ENCODE measurements at places on chromosomes 12 and 14.

DNA sequence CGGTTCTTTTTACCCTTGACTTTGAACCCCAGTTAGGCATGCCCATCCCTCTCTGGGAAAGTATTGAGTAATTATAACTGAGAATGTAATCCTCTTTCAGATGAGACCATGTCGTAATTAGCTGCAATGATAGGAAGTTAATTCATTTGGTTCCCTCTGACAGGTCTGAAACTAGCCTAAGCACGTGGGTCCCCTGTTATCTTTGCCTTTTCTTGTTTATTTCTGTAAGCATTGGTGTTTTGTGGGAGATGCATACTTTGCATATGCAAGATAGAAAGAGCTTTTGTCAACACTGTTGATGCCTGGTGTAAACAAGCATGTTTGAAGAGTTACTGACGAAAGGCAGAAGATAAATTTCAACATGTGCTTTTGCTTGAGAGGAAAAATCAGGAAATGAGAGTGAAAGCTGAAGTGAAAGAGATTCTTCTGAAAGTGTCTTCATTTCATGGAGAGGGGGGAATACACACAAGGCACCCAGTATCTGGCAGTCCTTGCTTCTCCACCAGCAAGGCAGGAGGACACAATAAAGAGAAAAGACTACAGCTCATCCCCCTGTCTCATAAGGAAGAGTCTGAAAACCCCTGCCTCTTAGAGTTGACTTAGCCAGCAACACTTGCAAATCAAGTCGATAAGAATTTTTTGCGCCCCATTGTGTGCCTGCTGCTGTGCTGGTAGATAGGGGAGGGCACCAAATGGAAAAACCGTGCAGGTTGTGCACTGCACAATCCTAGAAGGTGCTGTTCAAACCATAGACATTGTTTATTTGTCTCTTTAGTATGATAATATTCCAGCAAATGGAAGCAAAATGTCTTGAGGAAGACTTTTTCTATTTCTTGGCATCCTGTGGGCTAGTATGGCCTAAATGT lies 77.8 kb downstream of the SLC24A4 start:
- no peak for DNase-seq

GRCh38 chr14:75911883-75912282 lies 69.9 kb downstream of the TGFB3 start:
- peak; percentile 79 for DNase-seq

GRCh38 chr12:69389831-69390230 lies 30.3 kb downstream of the YEATS4 start:
- no peak for DNase-seq

GRCh38 chr12:89461190-89461589 lies 63.4 kb downstream of the GALNT4 start:
- DNase-seq, result no peak

DNA sequence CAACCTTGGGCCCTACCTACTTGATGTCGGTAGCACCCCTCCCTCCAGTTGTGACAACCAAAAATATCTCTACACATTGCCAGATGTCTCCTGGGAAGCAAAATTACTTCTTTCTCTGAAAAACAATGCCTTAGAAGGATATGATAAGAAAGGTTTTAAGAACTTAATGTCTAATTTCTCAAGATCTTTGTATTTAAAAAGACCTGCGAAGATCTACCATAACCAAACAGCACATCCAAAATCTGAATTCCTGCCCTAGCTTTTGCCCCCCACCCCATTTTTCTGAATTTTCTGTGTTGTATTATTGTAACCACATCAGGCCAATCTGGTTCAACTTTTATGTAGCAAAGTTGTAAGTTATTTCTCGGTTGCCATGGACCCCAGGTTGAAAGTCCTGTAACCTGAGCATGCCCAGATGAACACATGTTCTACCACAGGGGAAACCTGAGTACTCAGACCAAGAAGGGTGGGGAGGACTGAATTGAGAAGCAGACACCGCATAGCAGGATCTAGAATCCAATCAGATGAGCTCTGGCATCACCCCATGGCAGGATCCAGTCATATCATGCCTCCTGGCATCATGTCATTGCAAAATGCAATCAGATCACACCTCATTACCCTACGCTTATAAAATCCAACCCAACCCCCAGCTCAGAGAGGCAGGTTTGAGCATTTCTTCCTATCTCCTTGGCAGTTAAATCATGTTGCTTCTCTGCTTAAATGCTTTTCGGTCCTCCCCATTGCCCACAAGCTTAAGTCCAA lies 8.7 kb downstream of the TMEM253 start:
- DNase-seq, result no peak

DNA sequence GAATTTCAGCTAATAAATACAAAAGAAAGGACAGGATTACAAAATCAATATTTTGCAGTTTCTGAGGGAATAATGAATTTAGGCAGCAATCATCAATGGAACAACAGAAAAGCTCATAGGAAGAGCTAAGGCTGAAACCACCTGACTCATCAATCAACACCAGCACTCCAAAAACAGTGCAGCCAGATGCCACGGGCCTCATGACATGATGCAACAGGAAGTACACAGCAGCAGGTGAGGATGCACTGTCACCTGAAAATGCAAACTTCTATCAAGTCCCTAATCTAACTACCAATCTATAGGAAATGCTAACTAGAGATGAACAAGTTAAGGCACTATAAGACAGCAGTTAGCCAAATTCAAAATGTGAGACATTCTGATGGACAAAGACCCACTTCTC lies 21.7 kb downstream of the GNS start:
- no peak for DNase-seq

DNA sequence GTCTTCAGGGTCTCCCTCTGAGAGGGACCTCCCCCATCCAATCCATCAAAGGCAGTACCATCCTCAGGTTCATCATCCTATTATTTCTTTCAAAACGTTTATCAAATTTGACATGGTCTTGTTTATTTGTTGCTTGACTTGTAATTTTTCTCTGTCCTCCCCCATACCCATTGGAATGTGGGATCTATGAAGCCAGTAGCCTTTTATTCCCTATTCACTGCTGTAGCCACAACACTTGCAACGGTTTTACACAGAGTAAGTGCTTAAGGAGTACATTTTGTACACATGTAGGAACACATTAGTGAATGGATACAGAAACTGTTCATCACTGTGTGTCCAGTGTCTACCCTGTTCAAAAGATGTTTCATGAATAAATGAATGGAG lies 41.5 kb downstream of the IGF1 start:
- no peak for DNase-seq

DNA sequence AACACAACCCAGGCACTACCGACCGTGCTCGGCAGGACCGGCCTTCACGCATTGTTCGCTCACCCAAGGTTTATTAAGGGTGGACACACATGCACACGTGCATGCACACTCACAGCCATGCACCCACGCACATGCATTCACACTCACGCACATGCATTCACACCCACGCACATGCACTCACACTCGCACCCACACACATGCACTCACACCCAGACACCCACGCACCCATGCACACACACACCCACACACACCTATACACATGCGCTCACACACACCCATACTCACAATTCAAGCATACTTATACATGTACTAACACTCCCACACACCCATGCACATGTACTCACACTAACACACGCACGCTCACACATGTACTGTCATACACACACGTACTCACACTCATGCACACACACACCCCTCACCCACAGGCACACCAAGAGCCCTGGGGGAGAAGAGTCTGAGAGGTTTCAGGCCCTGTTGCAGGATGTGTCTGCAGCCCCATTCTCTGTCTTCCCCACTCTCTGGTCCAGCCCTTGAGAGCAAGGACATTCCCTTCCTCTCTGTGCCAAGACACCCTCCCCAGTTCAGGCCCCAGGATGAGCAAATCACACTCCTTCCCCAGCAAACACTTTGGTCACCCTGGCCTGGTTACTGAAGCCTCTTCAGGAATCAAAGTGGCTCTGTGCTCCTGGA lies 49.4 kb upstream of the BCL11B start:
- no peak for DNase-seq

DNA sequence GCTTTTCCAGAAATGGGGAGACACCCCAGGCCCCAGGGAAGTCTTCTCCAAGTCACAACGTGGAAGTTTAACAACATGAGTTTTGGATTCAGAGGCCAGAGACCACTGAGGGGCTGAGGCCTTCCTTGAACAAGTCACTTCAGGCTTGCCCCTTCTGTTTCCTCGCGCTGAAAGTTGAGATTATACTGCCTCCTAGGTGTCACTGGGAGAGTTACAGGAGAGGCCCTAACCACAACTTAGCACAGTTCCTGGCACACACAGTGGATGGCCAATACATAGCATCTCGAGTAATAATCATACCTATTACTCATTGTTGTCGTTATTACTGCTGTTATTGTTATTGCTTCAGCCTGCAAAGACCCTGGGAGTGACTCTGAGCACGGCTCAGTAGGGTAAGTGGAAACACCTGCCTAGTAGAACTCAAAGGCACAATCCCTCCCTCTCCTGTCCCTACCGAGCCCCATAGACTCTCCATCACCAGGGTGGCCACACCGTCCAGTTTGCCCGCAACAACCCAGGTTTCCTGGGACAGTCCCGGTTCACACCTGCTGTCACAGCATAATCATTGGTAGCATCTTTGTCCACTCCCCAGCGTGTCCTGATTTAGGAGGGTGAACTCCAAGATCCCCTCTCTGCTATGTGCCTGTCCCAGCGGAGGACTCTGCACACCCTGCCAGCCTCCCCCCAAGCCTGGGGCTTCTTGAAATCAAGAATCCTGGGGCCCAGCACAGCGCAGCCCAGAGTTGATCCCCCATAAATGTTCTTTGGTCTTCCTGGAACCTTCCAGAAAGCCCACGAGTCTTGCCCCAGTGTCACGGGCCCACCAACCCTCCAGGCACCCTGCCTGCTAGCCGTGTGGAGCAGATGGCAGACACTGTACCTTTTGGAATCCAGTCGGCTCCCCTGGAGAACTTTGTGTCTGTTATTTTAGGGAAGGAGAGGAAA lies 85.0 kb downstream of the SYNE3 start:
- DNase-seq, result peak; percentile 48

- no peak for DNase-seq
Observed at GRCh38 chr12:93763746-93764147, 86.6 kb downstream of the CRADD start.

DNA sequence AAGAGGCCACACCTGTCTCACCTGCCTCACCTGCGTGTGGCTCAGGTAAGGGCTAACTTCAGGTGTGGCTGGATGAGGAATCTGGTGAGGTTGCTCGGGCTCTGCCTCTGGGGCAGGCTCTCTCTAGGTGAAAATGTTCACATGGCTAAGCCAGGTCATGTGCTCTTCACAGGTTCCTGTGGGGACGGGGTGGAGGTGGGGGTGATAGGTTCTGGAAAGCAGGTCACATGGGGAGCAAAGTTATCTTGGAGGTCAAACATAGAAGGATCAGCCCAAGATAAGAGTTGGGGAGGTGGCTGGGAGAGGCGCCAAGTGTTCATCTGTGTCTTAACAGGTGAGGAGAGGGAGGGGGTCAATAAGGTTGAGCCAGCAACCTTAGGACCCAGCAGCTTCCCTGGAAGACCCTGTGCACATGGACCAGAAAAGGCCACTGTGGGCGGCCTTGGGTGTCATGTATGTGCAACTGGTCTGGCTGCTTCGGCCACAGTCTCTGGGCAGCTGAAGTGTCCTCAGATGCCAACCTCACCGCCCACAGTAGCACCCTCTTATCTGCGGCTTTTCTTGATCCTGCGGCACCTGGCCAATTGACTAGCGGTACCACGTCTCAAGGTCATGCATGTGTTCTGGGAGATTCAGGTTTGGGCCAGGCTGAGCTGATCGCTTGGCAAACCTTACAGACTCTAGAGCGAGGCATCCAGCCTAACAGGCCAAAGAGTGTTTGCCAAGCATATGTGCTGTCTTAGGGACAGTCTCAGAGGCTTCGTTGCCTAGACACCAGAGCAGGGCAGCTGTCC lies 60.5 kb downstream of the CACNA1C start:
- DNase-seq, result no peak

- DNase-seq, result no peak
Observed at GRCh38 chr12:121034616-121035305, 4.3 kb downstream of the OASL start.

DNA sequence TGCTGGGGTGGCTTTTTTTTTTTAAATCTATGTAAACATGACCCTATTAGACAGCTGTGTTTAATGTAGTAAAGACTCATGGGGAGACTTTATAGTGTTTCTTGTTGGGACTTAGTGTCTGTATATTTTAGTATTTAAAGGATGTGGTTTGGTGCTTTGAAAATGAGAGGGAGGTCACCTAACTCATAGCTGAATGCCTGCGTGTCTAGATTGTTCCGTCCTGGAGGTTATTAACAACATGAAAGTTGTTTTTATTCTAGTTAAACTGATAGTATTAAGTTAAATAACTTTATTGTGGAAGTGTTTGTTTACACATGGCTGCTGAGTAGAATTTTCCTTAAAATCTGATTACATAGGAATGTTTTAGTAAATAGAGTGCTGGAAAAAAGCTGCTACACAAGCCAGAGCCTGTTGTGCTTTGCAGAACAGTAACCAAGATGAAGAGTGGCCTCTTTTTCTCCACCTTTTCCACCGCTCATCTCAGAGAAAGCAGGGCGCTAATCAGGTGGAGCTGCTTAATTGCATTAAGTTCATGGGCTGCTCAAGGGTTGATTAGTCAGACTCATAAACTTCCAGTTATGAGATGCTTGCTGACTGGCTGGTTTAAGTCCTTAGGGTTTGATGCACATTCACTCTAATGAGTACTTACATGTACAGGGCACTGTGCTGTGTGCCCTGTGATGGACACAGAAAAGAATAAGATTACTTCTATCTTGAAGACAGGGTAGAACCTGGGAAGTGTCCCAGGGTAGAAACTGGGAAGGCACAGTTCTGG lies 62.7 kb downstream of the FBXO34 start:
- DNase-seq, result no peak

- peak; percentile 68 for DNase-seq
Observed at GRCh38 chr14:53929871-53930715, 26.5 kb downstream of the BMP4 start.

- no peak for DNase-seq
Observed at GRCh38 chr14:103008768-103009357, 48.5 kb downstream of the CDC42BPB start.

DNA sequence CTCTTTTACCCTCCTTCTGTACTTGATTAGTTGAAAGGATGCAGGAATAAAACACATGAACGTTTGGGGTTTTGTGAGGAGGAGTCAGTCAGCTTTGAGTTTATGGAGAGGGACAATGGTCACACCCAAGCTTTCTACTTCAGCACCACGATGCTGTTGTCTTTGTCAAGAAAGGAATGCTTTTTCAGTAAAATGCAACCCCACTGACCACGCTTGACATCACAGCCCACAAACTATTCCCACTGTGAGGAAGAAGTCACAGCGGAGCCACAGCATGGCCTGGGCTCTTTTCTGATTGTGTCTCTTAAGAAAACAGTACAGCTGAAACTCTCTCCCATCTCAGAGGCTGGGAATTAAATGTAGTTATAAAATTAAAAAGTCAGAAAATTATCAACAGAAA lies 135.2 kb downstream of the APAF1 start:
- no peak for DNase-seq

GRCh38 chr12:51669996-51670395 lies 79.0 kb downstream of the SCN8A start:
- no peak for DNase-seq

- DNase-seq, result no peak
Observed at GRCh38 chr12:4119157-4119761, 154.3 kb upstream of the CCND2 start.

DNA sequence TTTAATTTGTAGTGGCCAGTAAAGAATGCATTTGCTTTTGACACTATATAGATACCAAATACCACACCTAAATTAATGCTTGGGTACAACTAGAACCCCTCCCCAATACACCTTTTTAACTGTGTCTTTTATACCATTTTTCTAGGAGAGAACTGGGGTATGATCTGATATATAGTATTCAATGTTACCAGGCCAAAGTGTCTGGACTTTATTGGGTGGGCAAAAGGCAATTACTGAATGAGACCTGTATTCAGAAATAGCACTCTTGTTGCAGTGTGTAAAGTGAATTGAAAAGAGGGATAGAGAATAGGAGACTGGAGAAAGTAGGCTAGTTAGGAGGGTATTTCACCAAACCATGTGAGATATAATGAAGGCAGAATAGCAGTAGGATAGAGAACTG lies 74.4 kb downstream of the SEC23A start:
- no peak for DNase-seq
